ENCODE measurements at places on chromosomes 13 and 19.

- DNase-seq, result peak; percentile 29
These were observed 564 bp downstream of the NLRP12 start for GRCh38 chr19:53823380-53824120.

DNA sequence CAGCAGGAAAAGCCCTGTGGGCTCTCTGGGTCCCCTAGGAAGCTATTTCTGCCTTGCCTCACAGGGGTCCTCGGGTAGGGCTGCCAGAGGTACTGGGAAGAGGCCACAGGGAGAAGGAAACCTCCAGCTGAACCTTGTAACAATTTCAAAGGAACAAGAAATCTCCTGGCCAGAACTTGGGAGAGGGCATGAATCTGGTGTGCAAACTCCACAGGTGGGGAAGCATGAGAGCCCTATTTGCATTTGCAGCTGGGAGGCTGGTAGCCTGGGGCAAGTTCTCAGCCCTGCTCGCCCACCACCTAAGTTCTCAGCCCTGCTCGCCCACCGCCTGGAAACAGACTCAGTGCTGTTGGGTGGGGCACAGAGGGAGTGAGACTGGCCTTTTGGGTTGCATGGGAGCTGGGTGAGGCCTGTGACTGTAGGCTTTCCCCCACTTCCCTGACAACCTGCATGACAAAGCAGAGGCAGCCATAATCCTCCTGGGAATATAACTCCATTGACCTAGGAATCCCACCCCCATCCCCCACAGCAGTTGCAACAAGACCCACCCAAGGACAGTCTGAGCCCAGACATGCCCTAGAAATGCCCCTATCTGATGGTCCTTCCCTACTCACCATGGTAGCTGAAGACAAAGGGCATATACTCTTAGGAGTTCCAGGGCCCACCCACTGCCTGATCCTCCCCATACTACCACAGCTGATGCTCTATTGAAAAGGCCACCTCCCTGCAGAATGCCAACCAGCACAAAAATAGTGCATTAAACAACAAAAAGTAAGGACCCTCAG is 11.7 kb downstream of the UGGT2 start:
- DNase-seq, result no peak

- DNase-seq, result no peak
These were observed 42.0 kb downstream of the FBN3 start for GRCh38 chr19:8107301-8107903.

DNA sequence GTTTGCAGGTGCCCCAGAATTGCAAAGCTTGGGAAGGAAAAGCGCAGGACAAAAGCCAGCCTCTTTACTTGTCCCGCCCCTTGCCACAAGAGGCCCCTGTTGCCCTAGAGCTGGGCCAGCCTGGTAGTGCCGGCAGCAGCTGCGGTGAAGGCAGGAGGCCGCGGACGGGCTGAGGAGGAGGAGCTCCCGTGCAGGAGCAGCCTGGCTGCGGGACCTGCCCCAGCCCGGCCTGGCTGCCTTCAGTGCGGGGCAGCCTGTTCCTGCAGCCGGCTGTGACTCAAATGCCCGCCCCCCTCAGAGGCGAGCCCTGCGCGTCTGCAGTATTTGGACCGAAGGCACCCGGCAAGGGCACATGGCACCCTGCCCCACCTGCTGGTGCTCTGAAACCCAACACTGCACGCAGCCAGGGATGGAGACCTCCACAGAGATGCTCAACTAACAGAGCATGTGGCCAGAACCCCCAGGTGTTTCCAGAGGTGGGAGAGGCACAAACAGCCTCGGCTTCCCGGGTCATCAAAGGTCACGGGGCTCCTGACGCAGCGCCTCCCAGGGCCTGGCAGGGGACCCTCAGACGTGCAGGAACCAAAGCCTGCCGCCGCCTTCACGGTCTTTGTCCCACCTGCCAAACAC is 29.7 kb downstream of the NAXD start:
- peak; percentile 57 for DNase-seq

DNA sequence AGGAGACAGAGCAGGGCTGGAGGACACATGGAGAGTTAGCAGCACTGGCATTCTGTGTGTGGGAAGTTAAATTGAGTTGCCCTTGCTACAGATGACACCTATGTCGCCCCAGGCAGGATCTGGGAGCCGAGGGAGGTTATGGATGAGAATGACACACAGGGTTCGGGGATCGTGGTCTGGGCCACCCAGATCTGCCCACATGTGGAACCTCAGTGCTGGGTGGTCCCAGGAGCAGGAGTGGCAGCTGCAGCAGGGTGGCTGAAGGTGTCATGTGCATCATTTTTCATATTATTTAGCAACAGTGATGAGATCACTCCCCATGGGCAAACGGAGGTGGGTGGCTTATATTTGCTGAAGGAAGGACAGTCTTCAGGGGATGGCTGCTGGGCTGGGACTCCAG is 3.2 kb downstream of the IL17D start:
- no peak for DNase-seq
